ENCODE measurements at places on chromosomes 6 and 20. TPM values are rescaled to one million over a fixed set of nuclear protein-coding genes. Genes with fewer than 3 reads are reported as not detected.

The PGBD1 gene
- total RNA-seq = 8.7 TPM

The CPNE5 gene
- 0.14 TPM for total RNA-seq

The SOX4 gene
- total RNA-seq = 95.9 TPM

The FAM229B gene
- 25.9 TPM for total RNA-seq

The C20orf96 gene
- total RNA-seq = 29.4 TPM

The NR2E1 gene
- not detected for total RNA-seq

The DNMT3B gene
- total RNA-seq = 63.9 TPM

The FAM210B gene
- total RNA-seq = 22.6 TPM

The RAD21L1 gene
- total RNA-seq = not detected

The EPM2A gene
- total RNA-seq = 7.2 TPM

The DIDO1 gene
- total RNA-seq = 68.3 TPM

The VGLL2 gene
- not detected for total RNA-seq

The TRIM15 gene
- not detected for total RNA-seq

The C20orf144 gene
- total RNA-seq = 0.44 TPM

The GJA10 gene
- not detected for total RNA-seq

The SH3BGRL2 gene
- 36.1 TPM for total RNA-seq

The NCOA5 gene
- 19.3 TPM for total RNA-seq

The LSM14B gene
- total RNA-seq = 93.8 TPM

The ARFGEF3 gene
- 14.3 TPM for total RNA-seq

The HUS1B gene
- total RNA-seq = 0.70 TPM

The TBXT gene
- 2.3 TPM for total RNA-seq

The MYB gene
- total RNA-seq = 5.3 TPM

The TRDN gene
- total RNA-seq = 138 TPM

The TFAP2C gene
- total RNA-seq = 3.0 TPM

The HLA-DQB1 gene
- 2.2 TPM for total RNA-seq

The ITPA gene
- total RNA-seq = 56.1 TPM

The HLA-A gene
- total RNA-seq = 223 TPM

The ASIP gene
- total RNA-seq = not detected

The LTB gene
- 10.6 TPM for total RNA-seq

The PLA2G7 gene
- 0.68 TPM for total RNA-seq

The ECT2L gene
- not detected for total RNA-seq

The BTN1A1 gene
- total RNA-seq = not detected

The RNF39 gene
- 0.11 TPM for total RNA-seq

The PGC gene
- total RNA-seq = not detected

The VSTM2L gene
- total RNA-seq = 1.1 TPM

The GFOD1 gene
- 0.71 TPM for total RNA-seq

The SNPH gene
- total RNA-seq = 1.9 TPM

The GTSF1L gene
- not detected for total RNA-seq

The CALHM6 gene
- 0.72 TPM for total RNA-seq

The CGA gene
- total RNA-seq = not detected

The EYS gene
- 0.44 TPM for total RNA-seq

The FOXF2 gene
- 0.11 TPM for total RNA-seq

The LIN28B gene
- 64.7 TPM for total RNA-seq

The RBPJL gene
- total RNA-seq = not detected

The SASH1 gene
- total RNA-seq = 19.2 TPM

The CENPB gene
- 50.7 TPM for total RNA-seq

The MLIP gene
- not detected for total RNA-seq

The NOX3 gene
- total RNA-seq = not detected

The GPR63 gene
- 4.8 TPM for total RNA-seq

The EYA4 gene
- 0.34 TPM for total RNA-seq

The DDO gene
- total RNA-seq = not detected

Data from endodermal cell (in vitro differentiated cells).